Suprapubic skin (tissue), 4 donors: ENCODE measurements at places on chromosomes 11 and 22.

GRCh38 chr11:107707215-107707671, 4.6 kb downstream of the SLN start:
- DNase-seq, result no peak

DNA sequence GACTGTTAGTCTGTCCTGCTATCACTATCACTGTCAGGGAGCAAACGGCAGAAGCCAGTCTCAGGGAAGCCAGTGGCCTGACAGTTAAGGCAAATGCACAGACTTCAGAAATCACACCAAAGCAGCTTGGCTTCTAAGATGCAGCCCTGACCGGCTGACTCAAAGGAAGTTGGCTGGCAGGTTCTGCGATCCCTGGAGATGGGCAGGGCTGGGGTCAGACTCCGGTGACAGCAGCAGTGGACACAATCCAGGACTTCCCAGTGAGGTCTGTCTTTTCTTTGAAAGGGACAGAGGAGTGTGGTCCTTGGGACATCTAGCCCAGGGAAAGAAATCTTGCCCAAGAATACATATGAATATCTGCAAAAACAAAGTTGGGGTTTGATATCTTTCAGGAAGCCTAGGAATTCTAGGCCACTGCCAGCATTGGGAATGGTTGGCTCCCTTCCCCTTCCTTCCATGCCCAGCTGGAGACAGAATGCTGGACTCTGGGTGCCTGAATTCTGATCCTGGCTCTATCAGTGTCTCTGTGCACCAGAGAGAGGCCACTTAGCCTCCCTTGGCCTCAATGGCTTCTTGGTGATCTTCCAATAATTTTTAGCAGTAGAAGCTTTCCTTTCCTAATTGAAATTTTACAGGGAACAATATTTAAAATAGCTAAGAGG, 108.9 kb downstream of the KIRREL3 start:
- DNase-seq, result no peak

DNA sequence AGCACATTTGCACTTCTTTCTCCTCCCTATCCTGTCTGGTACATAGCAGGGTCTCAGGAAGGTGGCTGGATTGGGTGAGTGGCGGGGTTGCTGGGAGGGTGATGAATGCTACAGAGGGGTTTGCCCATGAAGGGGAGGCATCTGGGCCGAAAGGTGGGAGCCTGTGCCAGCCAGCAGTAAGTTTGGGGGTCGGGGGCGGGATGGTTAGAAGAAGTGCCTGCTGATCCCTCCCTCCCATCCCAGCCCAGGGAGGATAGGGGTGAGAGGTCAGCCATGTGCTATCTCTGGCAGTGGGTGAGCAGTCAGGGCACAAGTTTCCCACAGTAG, 2.8 kb downstream of the CD82 start:
- no peak for DNase-seq

- no peak for DNase-seq
Measured at GRCh38 chr11:17256512-17256911, 20.0 kb upstream of the NUCB2 start.

DNA sequence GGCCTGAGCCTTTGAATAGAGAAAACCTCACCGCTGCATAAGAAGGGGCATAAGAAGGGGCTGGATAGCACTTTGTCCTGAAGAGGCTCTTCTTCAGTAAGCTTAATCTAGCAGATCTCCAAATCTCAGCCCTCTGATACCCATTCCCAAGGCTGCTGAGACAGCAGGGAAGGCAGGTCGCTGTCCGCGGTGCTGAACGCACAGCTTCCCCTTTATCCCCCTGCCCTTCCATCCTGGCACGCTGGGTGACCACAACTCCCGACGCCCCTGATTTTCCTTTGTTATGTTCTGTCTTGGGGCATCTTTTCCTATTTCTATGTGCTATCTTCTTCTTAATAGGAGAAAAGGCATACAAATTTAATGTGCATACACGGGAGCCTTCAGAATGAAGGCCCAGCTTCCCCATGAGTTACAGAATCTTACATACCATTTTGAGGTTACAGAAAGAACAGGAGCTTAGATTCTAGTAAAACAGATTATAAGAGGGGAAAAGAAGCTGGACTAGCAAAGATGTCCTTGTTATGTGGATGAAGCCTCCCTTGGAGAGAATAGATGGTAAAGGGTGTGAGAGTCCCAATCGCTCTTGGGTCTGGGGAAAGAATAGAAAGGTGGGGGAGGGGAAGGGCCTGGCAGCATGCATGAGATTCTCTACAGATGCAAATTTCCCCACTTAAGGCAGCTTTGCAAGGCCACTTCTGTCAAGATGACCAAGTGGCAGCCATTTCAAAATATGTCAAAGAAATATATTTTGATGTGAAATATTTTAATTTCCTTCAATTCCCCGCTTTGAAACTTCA, 5.7 kb upstream of the SULT4A1 start:
- DNase-seq, result no peak

DNA sequence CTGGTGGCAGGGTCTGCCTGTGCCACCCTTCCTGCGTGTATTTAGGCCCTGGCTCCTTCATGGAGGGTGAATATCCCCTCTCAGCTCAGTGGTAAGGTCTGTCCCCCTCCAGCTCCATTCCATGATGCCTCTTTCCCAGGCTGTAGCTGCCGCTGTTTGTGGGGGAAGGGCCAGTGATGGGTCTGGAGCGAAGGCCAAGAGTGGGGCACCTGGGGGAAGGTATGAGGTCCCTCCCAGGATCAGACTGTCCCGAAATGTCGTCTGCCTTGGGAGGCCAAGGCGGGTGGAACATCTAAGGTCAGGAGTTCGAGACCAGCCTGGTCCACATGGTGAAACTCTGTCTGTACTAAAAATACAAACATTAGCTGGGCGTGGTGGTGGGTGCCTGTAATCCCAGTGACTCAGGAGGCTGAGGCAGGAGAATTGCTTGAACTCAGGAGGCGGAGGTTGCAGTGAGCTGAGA, 1.1 kb downstream of the CD151 start:
- DNase-seq, result no peak

DNA sequence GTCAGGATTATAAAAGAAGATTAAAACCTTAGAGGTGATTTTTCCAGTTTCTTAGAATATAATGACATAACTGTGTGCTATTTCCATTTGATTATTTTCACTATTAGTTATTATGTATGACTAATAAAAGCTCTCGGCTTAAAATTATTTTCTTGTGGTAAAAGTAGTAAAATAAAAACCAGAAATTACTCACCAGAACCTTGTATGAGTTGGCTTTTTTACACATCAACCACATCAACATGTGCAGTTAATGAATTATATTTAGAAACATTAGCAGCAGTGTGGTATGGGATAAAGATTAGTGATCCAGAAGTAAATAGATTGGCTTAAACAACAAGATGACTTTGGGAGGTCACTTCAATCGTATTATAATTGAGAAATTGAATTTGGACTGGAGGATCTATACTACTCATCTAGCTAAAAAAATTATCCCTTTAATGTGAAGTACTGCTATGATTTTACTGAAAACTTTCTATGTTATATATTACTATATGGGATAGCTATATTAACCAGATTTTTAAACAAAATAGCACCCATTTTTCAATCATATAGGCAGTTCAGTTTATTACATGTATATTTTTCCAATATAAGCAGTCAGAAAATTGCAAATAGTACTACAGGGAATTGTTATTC, 2.8 kb upstream of the BCO2 start:
- DNase-seq, result no peak

DNA sequence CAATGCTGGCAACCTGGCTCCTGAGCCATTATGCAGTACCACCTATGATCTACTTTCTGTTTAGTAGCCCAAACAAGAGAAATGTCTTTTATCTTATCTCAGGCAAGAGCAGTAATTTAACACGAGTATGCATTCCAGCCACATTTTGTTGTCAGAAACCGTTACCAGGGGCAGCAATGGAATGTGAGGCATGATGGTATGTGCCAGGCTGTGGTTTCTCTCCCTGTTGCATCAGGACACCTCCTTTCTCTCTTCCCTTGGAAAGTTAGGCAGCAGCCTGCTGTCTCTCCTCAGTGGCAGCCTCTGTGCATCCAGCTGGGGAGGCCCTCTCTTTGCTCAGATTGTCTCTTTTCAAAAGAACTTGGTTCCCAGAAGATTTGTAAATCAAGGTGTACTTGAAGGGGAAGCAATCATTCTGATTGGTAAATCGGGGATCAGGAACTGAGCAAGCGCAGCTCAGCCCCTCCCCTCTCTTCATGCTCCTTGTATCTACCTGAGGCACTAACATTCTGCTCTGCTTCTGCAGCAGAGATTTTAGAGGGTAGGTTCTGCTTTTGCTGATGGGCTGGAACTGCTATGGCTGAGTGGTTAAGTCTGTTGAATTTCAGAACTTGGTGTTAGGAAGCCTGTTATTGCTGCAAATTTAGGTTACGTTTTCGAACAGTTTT, 229.2 kb downstream of the ADAMTS15 start:
- no peak for DNase-seq

DNA sequence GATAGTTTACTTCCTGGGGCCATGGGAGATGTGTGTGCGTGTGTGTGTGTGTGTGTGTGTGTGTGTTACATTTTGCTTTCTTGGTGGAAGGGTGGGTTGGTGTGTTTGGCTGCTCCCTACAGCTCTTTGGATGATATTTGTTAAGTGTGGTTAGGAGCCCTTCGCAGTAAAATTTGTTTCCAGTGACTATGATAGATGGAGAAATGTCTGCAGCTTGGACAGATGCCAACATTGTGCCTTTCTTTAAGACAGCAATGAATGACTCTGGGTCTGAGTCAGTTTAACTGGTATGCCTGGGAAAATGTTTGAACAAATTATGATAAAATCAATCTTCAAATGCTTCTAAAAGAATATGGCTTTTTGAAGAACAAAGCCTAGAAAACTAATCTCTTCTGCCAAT, 102.7 kb upstream of the TRPC6 start:
- no peak for DNase-seq

DNA sequence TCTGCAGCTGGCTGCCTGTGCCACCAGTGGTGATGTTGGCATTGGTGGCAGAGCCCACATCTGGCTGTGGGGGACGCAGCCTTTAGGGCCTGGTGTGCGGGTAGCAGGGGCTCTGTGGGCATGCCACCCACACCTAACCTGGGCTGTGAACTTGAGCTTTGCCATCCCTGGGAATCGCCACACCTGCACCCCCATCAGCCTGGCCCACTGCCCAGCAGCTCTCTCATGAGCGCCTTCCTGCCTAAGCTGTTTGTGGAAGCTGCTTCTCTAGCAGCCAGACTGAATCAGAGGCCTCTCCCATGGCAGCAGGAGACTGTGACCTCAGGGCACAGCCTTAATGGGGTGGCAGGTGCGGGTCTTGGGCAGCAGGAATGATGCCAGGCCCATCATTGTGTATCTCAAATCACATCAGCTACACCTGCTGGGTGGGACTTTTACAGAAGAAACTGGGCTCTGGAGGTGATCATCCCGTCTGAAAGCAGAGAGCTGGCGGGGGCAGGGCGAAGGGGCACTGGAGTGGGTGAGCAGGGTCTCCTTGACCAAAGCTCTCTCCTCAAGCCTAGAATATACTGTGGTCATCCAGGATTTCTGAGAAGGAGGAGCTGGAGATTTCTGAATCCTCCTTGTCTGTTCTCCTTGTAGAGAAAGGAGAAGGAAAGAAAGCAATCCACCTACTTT, 17.8 kb upstream of the CARS1 start:
- no peak for DNase-seq

DNA sequence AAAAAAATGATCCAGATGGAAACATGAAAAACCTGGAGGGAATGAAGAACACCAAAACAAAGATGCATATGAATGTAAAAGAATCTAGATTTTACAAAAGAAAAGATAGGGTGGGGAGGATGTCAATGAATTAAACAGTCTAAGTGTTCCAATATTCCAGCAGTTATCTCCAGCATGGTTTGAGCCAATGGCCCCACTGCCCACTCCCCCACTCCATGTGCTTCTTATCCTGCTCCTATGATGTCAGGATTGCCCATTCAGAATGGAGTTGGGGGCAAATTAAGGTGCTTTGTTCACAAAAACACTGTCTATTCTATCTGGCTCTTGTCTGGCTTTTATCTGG, 1.2 kb upstream of the OR52K1 start:
- DNase-seq, result no peak

GRCh38 chr11:3964056-3964455, 108.6 kb downstream of the STIM1 start:
- DNase-seq, result no peak

DNA sequence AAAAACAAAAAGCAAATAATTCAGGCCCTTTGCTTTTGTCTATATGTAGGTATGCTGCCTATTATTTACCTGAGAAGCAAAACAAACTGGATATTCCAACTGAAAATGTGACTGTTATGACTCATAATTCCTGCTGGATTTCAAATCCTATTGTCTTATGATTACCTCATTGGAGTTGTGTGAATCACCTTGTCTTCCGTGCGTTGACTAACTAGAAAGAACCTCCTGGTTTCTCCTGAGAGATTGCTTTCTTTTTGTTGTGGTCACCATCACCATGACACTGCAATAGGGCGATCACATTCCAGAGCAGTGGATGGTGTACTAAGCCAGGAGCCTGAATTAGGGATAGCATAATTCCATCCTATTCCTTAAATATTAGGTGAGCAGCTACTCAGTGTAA, 23.0 kb upstream of the EXPH5 start:
- no peak for DNase-seq
